ENCODE measurements at places on chromosomes 6 and 20.

GRCh38 chr6:137352859-137353258, 133.7 kb upstream of the IFNGR1 start:
- DNase-seq = no peak

GRCh38 chr6:43277643-43278523, 20.2 kb upstream of the SLC22A7 start:
- DNase-seq = no peak

DNA sequence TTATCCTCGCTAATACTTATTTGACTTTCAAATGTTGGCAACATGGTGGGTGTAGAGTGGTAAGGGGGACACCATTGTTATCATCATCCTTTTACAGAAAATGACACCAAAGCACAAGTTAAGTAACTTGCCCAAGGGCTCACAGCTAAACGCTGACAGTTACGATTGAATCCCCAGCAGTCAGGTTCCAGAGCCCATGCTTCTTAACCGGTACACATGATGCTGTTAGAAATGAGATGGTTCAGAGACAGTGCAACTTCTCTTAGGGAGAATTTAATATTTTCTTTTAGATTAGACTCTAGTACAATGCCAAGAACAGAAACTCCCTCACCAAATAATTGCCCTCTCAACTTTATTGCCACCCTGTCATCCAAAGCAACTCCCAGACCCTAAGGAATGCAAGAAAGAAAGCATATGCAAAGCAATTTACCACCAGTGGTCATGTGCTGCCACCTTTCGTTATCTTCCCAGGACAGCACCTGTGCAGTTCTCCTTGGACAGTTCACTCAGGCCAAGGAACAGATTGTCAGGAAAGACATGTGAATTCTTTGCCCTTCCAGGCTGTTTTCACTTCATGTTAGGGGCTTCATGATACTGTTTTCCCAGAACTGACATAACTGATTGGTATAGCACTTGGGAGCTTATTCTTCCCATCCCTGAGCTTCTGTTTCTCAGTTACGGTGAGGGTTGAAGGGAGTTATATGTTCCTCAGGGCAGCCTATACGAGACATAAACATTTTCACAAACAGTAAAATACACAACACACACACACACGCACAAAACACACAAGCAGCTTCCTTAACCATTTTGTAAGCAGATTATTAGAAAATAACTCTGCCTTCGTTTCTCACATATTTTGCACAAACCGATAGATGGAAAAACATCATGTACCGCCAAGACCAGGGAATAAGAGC, 5.1 kb downstream of the HLA-DMA start:
- DNase-seq = no peak

GRCh38 chr6:156688620-156688971, 88.6 kb upstream of the ARID1B start:
- DNase-seq = no peak

DNA sequence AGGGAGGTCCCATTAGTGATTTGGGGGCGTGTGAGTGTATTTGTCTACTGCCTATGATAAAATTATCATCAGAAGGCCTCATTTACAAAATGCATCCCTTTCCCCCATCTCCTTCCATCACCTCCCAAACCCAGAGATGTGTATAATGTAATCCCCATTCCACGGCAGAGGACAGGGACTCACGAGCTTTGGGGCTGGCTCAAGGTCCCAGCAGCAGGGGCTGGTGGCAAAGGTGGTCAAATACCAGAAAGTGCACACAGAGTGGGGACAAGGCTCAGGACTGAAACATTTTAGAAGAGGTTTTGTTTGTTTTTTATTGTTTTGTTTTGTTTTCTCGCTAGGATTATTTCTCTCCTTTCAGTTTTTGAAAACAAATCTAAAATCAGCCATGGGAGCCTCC, 68.5 kb upstream of the TOP1 start:
- no peak for DNase-seq
